Stimulated activated naive CD4-positive, alpha-beta T cell (primary cell): ENCODE measurements at places on chromosomes 4 and X.

- no peak for DNase-seq
Observed at GRCh38 chr4:109046471-109047201, 255.8 kb downstream of the COL25A1 start.

DNA sequence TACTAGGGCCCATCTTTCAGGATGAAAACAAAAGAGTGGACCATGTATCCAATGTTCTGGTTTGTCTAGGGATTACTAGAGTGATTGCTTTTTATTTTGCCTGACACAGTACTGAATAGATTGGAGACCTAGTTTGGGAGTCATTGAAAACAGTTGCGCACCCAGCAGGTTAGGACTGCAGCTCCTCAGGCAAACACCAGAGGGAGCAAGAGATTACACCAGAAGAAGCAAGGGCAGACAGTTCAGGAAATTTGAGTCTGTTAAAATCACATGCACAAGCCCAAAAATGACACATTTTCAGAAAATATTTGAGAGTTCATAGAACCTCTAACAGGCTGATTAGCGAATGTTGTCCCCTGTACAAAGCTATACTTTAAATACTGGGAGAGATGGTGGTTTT lies 55.6 kb downstream of the CYLC1 start:
- no peak for DNase-seq

GRCh38 chrX:39163581-39164126 lies 362.4 kb downstream of the MID1IP1 start:
- DNase-seq = no peak

- DNase-seq = no peak
Observed at GRCh38 chr4:176406736-176407135, 87.0 kb downstream of the SPCS3 start.

- no peak for DNase-seq
Observed at GRCh38 chrX:24515447-24515846, 50.4 kb downstream of the PDK3 start.
